Heart left ventricle (tissue), 16 donors: ENCODE measurements at places on chromosomes 5 and 9. TPM values are rescaled to one million over a fixed set of nuclear protein-coding genes. Genes with fewer than 3 reads are reported as not detected.

DNA sequence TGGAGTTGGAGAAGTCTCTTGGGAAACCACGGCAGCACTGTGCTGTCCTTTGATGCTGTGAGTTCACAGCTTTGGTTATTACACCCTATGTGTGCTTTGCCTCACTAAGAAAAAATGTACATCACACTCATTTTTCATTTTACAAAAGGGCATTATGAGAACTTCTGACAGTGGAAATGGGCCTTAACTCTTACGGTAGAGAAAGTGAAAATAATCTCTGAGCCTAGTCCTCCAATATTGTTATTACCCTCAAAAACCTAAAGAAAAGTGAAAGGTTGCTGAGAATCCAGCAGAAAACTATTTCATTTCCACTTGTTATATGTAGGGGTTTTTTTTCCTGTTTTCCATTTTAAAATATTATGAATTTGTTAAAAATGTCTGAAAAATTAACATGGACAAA, 8.2 kb upstream of the OR13D1 start:
- no peaks in the 10 kb centered on the region for H3K36me3 ChIP-seq
- H3K27ac ChIP-seq = no peak overlapping the region
- no peak for DNase-seq

GRCh38 chr9:109517901-109518377, 19.8 kb upstream of the PTPN3 start:
- no peak for DNase-seq
- H3K27me3 ChIP-seq = no peaks in the 10 kb centered on the region
- H3K27ac ChIP-seq = no peak overlapping the region
- H3K4me3 ChIP-seq = no peak overlapping the region
- H3K4me1 ChIP-seq = no peaks in the 10 kb centered on the region

GRCh38 chr5:117207088-117207668, 632.6 kb upstream of the SEMA6A start:
- no peak for DNase-seq
- no peaks in the 10 kb centered on the region for H3K36me3 ChIP-seq
- no peaks in the 10 kb centered on the region for H3K4me1 ChIP-seq
- no peak overlapping the region for H3K4me3 ChIP-seq
- no peaks in the 10 kb centered on the region for H3K27me3 ChIP-seq

ARHGEF28 gene
- total RNA-seq = 3.4 TPM

MYORG gene
- 8.6 TPM for total RNA-seq

ADAMTS2 gene
- total RNA-seq = 2.7 TPM

DNA sequence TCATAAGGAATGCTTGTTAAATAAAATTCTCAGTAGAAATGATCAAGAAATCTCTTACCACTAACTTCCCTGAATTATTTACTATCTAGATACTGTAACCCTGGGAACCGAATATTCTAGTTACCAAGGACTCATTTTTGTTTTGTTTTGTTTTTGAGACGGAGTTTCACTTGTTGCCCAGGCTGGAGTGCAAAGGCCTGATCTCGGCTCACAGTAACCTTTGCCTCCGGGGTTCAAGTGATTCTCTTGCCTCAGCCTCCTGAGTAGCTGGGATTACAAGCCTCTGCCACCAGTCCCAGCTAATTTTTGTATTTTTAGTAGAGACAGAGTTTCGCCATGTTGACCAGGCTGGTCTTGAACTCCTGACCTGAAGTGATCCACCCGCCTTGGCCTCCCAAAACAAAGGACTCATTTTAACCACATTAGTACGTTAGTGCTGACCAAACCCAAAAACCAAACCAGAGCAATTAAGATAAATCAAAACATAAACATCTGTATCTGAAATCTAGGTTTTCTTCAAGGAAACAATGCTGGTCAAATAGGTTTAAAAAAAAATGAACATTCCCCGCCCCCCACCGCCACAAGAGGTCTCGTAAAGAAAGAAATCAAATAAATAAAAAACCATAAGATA, 3.7 kb downstream of the TXN start:
- H3K36me3 ChIP-seq = peaks cover 32% of the 10 kb centered on the region
- H3K4me1 ChIP-seq = peaks cover 6% of the 10 kb centered on the region
- H3K27me3 ChIP-seq = no peaks in the 10 kb centered on the region
- DNase-seq = no peak
- H3K27ac ChIP-seq = no peak overlapping the region
- no peak overlapping the region for H3K4me3 ChIP-seq

UTP15 gene
- 11.1 TPM for total RNA-seq

RANBP3L gene
- total RNA-seq = 1.1 TPM

DNA sequence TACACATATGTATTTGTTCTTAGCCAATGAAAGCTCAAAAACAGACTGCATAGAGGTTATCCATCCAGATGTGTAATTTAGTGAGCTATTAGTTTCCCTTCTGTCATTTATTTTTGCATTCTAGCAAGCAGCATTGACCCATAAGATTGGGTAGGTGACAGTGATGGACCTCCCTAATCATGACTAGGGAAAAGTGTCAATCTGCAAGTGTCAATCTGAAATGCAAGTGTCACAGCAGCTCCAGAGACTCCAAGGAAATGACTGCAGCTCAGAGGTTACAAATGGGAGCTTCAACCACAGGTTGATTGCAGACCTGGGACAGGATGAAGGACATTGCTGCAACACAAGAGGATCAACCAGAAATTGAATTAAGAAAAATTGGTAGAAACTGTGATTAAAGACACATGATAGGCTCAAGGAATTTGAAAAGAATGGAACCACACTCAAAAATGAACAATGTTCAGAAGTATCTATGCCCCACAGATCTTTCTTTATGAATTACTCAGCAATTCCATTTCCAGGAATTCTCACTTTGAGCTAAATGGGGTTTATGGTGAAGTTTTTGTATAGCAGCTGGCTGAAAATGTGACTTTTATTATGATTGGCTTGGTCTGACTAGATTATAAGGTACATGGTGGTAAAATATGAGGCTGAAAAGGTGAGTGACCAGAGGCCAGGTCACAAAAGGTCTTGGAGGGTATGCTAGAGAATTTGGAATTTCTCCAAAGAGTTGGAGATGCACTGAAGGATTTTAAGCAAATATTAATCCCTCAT, 59.6 kb upstream of the HTR4 start:
- H3K36me3 ChIP-seq = no peaks in the 10 kb centered on the region
- no peak overlapping the region for H3K4me3 ChIP-seq
- no peak overlapping the region for H3K27ac ChIP-seq
- no peaks in the 10 kb centered on the region for H3K27me3 ChIP-seq
- H3K4me1 ChIP-seq = peaks cover 8% of the 10 kb centered on the region

DNA sequence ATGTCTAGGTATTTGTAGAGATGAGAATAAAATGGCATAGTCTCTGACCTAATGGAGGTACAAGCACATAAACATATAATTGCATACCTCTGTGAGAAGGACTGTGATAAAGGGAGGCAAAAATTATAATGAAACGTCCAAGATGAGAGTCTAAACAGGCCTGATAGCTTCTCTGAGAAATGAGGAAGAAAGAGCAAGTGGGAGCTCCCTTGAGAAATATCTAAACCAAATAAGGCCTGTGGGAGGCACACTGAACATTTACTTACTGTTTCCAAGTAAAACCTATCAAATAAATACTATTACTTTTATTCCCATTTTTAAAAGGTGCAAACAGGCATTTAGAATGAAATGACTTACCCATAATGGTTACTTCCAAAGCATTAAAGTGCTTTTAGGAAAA, 125.6 kb upstream of the PAPPA start:
- DNase-seq = no peak
- no peaks in the 10 kb centered on the region for H3K27me3 ChIP-seq
- no peak overlapping the region for H3K4me3 ChIP-seq
- no peaks in the 10 kb centered on the region for H3K36me3 ChIP-seq
- no peaks in the 10 kb centered on the region for H3K4me1 ChIP-seq

DNA sequence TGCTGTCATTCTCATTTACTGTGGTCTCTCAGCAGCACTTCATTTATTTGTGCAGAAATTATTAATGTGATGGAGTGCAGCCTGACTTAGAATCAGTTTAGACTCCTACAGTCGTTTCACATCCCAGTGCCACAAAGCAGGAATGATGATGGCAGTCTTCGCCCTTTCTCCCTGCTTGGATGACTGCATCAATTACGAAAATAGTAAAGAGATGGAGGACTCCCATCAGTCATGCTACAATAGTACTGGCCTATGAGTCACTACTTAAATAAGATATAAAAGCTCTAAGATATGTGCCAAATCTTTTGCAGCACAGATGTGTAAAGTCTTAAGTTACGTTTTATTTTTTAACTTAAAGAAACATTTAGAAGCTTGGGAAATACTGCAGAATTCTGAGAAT, 263.9 kb downstream of the CHSY3 start:
- H3K27me3 ChIP-seq = no peaks in the 10 kb centered on the region
- DNase-seq = no peak
- no peaks in the 10 kb centered on the region for H3K36me3 ChIP-seq
- H3K4me1 ChIP-seq = no peaks in the 10 kb centered on the region

DNA sequence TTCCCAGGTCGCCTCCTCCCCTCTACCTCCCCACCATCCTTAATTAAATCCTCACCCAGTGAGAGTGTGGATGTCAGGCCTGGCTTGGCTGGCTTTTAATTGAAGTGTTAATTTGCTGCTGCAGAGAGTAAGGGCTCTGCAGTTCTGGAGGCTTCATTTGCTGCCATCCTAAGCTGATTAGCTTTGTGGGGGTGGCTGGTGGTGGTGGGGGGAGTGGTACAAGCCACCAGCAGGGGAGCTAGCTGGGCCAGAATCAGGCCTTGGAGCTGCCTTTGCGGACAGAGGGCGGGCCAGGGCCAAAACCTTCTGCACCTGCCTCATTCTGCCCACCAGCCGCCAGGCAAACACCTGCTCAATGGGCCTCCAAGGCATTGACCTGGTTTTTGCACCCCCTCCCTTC, 26.8 kb upstream of the TIFAB start:
- peaks cover 69% of the 10 kb centered on the region for H3K27me3 ChIP-seq
- H3K4me1 ChIP-seq = no peaks in the 10 kb centered on the region
- H3K27ac ChIP-seq = no peak overlapping the region
- H3K36me3 ChIP-seq = no peaks in the 10 kb centered on the region
